ENCODE measurements at places on chromosomes 1 and 21.

GRCh38 chr1:21724098-21724497, 54.9 kb upstream of the RAP1GAP start:
- DNase-seq, result no peak

DNA sequence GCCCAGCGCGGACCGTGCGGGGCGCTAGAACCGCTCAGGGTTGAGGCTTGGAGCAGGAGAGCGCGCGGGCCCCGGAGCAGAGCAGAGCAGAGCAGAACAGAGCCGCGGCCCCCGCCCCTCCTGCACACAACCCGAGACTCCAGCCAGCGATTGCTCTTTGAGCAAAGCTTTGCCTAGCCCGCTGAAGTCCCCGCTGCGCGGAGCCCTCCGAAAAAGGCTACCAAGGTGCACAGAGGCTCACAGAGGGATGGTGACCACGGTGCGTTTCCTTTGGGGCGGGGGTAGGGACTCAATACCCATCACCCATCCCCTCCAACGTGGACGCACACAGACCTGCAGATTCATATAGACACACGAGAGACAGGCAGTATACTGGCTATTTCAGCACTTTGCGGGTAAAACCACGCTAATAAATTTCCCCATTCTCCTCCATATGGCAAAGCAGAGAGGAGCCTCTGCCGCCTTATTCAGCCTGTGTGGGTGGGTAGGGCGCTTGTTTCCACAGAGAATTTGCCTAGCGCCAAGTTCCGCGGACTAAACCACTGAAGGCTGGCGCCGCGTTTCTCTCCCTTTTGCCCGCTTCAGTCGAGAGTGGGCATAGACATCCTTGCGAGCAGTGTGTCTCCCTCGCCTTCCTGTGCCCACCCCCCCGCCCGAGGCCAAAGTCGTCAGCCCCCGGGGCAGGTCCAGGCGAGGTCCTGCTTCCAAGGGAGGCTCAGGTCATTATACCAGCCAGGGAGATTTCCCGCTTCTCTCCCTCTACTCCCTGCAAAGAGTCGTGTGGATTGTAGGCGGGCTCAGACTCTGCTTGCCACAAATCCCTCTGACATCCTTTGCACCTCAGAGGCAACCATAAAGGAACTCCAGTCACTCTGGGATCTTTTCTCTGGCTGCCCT, 8.5 kb downstream of the HLX start:
- no peak for DNase-seq

GRCh38 chr1:241976229-241976628, 18.7 kb downstream of the BECN2 start:
- DNase-seq, result no peak

- DNase-seq, result no peak
Measured at GRCh38 chr1:84665703-84666317, 24.5 kb downstream of the SSX2IP start.

DNA sequence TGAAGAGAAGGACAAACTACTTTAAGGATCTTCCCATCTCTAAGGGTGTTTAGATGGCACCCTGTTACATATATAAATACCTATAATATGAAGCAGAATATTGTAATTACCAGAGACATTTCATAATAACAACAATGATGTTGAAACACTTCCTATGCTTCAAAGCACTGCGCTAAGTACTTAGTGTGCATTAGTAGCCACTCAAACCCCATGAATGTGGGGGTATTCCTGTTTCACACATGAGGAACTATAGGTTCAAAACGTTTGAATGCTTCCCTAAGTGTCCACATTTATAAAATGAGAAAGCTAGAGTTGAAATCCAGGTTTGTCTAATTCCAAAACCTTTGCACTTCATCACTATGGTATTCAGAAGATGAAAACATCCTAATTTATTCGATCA, 18.5 kb upstream of the OR10J5 start:
- no peak for DNase-seq

DNA sequence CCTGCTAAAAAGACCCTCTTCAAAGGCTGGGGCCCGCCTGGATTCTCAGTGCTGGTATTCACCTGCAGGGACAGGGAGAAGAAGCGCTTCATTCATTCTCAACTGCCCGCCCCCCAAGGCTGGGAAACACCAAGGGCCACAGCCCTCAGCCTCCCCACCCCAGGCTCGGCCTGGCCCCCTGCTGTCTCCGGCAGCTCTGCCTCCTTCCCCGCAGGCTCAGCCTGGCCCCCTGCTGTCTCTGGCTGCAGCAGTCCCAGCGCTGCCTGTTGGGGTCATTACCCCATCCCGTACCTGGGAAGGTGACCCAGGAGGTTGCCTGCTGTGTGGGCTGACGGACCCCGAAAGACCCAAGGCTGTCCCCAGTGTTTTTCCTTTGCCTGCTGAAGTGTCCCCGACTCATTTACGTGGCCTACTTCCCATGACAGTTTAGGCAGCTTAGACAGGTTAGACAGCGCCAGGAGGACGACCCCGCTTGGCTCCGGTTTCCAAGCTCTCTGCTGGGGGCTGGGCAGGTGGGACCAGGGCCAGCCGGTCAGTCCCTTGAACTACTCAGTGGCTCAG, 22.9 kb upstream of the CLSTN1 start:
- DNase-seq, result no peak

DNA sequence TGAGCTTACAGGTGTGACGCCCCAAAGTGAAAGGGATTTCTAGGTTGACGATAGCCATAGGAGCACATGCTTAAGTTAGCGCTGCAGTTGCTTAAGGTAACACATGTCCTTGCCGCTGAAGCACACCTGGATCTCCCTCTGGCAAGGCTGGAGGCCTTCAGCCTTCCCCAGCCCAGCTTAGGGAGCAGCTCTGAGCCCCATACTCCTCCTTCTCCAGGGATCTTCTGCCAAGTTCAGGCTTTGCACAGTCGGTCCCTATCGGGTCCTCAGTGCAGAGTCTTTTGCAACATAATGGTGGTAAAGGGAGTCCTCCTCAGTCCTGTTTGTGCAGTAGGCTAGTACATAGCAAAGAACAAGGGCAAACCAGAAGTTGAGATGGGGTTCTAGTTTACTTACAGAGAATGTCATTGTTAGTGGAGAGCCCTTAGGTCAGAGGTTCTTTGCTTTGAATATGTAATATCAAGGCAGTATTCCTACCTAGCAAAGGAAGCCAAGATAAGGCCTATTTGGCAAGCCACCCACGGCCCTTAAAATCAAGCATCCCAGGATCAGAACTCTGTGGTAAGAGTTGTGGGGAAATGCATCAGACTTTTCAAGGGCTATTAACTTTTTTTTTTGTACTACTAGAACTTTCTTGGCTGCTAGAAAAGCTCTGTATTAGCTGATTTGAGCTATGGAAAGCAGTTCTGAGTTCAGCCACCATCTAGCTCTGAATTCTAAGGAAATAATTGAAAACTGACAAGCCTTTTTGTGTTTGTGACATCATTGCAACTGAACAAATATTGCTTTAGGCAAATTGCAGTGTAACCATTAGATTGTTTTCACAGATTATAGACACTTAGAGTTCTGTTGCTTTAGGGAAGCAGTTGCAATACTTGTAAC, 1.4 kb downstream of the EVA1C start:
- DNase-seq, result no peak

GRCh38 chr1:110069404-110070281, 829 bp downstream of the ALX3 start:
- DNase-seq, result no peak

GRCh38 chr1:71831646-71832045, 450.7 kb downstream of the NEGR1 start:
- DNase-seq, result no peak

DNA sequence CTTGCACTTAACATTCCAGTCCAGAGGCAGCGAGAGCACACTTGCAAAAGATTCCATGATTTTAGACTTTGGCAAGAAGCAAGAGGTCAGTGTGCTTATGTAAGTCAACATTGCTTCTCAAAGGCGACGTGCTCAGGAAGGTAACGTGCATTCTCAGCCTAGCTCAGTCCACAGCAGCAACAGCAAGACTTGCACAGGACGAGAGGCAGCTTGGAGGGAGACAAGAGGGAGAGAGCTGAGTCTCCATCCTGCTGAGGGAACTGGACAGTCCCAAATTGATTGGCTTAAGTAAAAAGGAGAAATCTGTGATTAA, 56.5 kb downstream of the PTP4A2 start:
- no peak for DNase-seq

GRCh38 chr1:33960188-33960895, 96.5 kb downstream of the HMGB4 start:
- DNase-seq, result no peak

DNA sequence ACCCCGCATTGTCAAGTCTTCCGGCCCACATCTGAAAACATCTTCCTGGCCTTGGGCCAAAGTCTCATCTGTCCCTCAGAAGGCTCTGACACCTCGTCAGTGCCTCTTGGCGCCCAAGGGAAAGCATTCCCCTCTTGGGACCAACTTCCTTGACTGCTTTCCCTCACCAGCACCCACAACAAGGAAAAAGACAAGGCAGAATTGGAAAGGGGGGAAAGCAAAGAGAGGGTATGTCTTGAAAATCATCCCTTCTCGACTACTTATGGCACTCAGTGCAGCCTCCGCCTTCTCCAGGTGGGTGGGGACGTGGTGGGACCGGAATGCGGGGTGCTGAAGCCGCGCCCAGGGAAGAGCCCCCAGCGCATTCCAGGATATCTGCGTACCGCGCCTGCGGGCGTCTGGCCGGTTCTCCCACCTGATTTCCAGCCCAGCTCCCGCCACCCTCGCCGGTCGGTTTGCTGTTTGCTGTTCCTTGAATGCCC, 554 bp upstream of the SLC39A1 start:
- DNase-seq, result no peak

GRCh38 chr1:186443638-186444037, 17.3 kb downstream of the PDC start:
- no peak for DNase-seq

DNA sequence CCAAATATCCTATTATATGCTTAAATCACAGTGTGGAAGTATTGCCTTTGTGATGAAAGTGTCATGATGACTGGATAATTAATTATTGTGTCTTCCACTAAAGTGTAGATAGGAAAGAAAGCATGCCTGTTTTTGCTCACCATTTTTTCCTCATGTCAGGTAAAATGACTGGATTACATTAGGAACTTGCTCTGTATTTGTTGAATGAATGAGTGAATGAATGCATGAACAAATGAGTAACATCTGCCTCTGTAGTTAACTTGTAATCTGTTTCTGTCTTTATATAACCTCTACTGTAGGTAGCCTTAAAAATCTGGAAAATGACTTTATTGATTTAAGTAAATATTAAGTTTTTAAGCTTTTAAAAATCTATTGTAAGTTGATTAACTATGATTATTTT, 2.9 kb upstream of the PTPRC start:
- DNase-seq, result no peak

- no peak for DNase-seq
Measured at GRCh38 chr1:217369996-217370551, 260.8 kb downstream of the GPATCH2 start.

DNA sequence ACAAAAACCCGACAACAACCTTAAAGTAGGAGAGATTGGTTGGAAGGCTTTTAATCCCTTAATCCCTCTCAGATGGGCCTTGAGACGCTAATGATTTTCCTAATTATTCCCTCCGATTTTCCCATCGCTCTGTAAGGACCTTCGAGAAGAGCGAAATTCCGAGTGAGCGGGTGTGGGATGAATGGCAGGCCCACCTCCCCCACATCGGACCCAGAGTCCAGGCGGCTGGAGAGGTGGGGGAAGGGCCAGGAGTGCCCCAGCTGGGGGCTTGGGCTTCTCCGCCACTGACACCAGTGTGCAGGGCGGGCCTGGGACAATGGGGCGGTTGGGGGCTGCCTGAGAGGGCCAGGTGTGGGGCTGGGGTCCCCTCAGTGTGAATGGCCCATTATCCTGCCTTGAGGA, 23.4 kb downstream of the RHBG start:
- no peak for DNase-seq

GRCh38 chr1:150829751-150830150, 21.7 kb upstream of the CTSK start:
- DNase-seq, result no peak

DNA sequence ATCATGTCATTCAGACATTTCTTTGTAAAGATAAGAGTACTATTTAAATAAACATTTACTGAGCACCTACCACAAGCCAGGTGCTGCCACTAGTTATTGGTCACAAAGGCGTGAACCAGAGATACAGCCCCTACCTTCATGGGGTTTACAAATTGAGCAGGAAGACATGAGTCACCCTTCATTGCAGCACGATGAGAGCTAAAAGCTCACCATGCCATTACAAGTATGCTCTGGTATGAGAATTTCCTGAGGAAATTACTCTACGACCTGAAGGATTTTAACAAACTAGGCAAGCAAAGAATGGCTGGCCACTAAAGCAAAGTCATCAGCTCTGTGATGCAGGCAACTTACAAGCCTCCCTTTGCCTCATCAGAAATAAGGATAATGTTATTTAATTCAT, 346.8 kb downstream of the BRINP2 start:
- DNase-seq, result no peak

DNA sequence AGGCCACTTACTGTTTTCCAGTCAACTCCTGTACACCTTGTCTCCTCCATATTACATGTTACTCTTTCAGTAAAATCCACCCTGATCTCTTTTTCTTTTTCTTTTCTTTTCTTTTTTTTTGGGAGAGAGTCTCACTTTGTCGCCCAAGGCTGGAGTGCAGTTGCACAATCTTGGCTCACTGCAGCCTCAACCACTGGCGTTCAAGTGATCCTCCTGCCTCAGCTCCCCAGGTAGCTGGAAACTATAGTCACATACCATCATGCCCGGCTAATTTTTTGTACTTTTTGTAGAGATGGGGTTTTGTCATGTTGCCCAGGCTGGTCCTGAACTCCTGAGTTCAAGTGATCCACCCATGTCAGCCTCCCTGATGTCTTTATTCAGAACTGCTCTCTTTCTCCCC, 57.8 kb downstream of the CYYR1 start:
- DNase-seq, result no peak

GRCh38 chr1:244022311-244022710, 28.8 kb upstream of the ZBTB18 start:
- DNase-seq, result peak; percentile 66

DNA sequence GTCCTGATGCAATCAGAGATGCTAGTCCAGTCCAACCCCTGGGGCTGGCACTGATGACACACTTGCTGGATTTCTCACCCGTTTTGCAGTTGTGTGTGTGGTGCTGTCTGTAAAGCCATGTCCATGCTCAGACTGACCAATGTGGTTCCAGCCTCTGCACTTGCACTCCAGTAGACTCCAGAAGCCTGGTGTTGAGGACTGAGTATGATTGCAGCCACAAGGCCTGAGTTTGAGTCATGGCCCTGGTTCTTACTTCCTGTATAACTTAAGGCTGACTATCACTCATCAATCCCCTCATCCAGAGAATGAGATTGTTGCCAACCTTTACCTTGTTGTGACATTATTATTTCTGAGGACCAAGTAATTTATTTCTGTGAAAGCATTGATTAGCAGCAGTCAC, 34.8 kb upstream of the IKBKE start:
- no peak for DNase-seq

- DNase-seq, result no peak
Measured at GRCh38 chr21:16789636-16790035, 723.2 kb upstream of the CXADR start.
